ENCODE measurements at places on chromosomes 5 and 9.

- no peak for DNase-seq
Observed at GRCh38 chr5:11511878-11512277, 392.4 kb downstream of the CTNND2 start.

DNA sequence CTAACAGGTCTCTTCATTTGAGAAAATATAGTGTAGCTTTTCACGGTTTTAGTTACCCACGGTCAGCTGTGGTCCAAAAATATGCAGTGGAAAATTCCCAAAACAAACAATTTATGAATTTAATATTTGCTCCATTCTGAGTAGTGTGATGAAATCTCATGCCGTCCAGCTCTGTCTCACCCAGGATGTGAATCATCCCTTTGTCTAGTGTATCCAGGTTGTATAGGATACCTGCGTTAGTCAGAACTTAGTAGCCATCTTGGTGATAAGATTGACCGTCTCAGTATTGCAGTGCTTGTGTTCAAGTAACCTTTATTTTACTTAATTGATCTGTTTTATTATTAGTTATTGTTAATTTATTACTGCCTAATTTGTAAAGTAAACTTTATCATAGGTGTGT, 41.1 kb downstream of the NDUFS4 start:
- DNase-seq = no peak

DNA sequence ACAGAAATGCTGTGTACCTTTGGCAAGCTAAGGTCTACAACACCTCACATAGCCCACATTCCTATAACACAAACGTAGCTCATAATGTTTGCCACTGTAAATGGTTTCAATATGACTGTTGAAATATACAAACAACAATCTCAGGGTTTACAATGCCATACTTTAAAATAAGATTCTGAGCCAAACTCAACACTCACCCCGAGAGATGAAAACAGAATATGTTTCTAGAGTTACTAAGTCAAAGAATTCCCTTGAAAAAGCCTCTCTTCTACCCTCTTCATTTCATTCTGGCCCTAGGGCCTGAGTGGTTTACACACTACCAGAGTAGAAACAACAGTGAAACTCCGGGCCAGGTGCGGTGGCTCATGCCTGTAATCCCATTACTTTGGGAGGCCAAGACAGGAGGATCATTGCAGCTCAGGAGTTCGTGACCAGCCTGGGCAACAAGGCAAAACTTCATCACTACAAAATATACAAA, 72.6 kb downstream of the MYO10 start:
- DNase-seq = no peak

DNA sequence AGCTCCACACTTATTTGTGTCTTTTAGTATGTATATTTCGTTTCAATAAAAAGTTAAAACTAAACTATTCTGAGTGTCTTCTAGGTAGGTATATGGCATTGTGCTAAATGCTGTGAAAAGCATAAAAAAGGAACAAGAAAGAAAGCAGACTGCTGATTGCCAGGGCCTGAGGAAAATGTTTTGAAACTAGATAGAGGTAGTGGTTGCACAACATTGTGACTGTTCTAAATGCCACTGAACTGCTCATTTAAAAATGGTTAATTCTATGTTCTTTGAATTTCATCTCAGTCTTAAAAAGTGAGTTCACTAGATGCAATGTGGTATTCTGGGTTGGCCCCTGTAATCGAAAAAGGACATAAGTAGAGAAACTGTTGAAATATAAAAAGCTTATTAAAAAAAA, 2.6 kb upstream of the ALAD start:
- no peak for DNase-seq

DNA sequence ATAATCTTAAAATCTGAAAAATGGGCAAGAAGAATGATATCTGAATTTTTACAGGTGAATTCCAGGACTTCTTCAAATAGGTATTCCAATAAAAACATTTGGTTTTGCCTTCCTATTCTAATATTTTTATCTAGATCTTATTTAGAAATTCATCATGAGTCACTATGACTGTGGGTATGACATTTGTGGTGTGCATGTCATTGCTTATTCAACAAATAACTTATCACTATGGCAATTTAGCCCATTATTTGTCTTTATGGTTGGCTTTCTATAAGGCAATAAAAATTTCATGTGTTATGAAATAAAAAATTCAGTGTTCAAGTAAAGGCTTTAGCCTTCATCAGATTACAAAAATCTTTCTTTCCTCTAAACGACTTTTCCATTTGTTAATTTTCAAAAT, 1139.6 kb upstream of the NUDT12 start:
- no peak for DNase-seq

- no peak for DNase-seq
Observed at GRCh38 chr5:79703381-79703645, 13.7 kb downstream of the CMYA5 start.

GRCh38 chr5:103436656-103437055, 125.9 kb downstream of the NUDT12 start:
- DNase-seq = no peak

DNA sequence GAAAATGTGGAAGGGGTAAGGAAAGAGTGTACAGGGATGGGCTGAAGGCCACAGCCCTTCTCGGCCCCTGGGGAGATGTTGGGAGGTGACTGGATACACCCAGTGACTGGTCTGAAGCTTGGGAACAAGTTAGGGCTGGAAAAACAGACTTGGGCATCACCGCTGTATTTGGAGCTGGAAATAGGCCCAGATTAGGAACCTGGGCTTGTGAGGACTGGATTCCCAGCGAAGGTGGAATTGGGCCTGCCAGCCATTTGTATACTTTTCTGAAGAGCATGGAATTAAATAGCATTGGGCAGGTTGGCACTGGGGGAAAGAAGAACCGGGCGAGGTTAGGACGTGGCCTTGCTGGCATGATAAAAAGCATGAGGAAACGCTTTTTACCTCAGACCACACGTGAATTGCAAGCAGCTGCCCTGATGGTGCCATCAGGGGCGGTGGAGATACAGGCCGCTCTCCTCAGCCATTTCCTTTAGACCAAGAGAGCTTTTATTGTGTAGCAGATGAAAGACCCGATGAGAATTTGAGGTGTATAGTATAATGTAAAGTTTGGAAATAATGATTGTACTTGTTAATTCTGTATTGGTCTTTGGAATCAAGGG, 37.8 kb downstream of the OTULIN start:
- DNase-seq = no peak

GRCh38 chr5:152052470-152052869, 127.8 kb upstream of the GLRA1 start:
- no peak for DNase-seq

DNA sequence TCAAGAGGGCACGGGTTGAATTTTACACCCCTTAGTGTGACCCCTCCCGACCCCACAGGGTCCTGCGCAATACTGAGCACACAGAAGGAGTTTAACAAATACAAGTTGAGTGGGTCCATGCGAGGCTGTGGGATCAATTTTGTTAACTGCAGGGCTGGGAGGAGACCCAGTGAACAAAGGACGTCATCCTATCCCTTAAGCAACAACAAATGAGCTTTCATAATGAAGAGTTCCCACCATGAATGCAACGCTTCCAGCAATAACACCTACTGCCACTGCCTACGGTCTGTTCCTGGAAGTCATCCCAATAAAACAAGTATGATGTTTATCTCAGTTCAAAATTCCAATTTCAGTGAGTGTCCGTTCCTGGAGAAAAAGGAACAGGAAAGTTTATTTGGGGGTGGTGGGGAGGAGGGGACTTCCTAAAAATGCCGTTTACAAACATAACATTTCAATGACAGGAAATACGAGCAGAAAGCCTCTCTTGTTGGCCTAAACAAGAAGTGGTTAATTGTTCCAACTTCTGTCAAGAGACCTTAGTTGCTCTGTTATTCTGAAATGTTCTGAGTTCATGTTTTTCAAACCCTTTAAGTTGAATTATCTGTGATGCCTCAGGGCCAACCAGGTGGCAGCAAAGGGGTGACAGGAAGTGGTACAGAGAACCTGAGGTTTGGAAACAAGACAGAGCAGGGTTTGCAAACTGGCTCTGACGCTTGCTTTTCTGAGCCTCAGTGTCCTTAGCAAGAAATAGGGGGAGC, 65.8 kb upstream of the PLPP6 start:
- DNase-seq = no peak

- no peak for DNase-seq
Observed at GRCh38 chr9:91001146-91001611, 199.6 kb downstream of the SYK start.

DNA sequence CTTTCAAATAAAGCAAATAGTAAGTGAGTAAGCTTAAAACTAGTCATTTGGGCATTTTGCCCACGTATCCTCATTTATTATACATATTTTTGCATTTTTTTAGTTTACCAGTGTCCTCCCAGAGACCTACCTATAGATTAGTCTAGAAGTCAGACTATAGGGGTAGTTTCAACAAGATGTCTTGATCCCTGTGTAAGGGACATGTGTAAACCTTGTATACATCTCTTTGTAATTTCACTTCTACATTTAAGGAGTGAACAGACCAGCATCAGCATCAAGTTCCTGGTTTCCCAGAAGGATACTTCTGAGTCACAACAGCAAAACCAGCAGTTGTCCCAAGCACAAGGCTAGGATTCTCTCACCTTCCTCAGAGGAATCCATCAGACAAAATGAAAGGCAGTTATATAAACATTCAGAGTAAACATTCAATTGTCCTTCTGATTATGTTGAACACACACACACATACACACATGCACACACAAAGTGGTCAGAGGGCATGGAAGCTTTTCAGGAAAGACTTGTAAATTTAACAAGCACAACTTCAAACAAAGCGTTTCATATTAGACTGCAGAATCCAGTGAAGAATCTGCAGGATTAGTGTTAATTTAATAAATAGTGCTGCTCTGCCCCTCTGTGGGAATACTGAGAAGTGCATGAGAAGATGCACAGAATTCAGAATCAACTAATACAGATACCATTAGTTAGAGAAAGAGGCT, 55.4 kb downstream of the HINT1 start:
- no peak for DNase-seq

GRCh38 chr9:90259311-90260246, 383.0 kb downstream of the DIRAS2 start:
- DNase-seq = no peak

DNA sequence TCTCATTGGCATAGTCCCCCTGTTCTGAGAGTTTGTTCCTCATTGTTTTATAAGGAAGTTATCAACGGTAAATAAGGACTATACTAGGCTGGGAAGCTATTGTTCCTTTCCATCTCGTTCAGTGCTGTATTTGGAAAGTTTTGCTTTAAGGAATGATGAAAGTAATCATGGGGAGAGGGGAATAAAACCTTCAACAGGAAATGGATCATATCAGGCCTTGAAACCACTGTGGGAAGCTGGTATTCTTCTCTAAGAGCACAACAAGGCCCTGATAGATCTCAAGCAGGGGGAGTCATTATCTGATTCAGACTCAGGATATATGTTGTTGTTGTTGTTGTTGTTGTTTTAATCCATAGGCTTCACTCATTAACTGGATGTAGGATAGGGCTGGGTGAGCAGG, 474.5 kb downstream of the ENC1 start:
- DNase-seq = no peak

GRCh38 chr5:164708831-164709230, 1203.4 kb downstream of the MAT2B start:
- no peak for DNase-seq

- no peak for DNase-seq
Observed at GRCh38 chr5:176682016-176682531, 34.8 kb downstream of the TSPAN17 start.

GRCh38 chr5:10519729-10520128, 44.1 kb upstream of the ANKRD33B start:
- DNase-seq = no peak

DNA sequence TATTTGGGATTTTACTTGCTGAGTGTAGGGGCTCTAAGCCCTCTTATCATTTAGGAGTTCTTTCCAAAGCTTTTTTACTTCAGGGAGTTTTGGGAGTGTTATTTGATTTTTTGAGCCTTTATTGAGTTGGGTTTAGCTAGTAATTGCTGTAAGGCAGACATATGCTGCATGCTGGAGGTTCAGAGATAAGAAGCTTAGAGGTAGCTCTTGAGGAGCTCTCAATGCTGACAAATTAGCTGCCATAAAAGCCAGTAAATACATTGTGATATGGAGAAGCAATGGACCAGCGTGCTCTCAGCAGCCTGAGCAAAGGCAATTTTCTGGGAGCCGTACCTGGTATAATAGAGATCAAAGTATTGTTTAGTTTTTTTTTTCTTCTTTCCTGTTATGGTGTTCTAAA, 11.6 kb downstream of the ARHGEF28 start:
- DNase-seq = no peak

GRCh38 chr5:52013523-52013922, 630.3 kb downstream of the ISL1 start:
- DNase-seq = no peak

GRCh38 chr5:113161806-113162205, 185.2 kb downstream of the DCP2 start:
- DNase-seq = no peak

DNA sequence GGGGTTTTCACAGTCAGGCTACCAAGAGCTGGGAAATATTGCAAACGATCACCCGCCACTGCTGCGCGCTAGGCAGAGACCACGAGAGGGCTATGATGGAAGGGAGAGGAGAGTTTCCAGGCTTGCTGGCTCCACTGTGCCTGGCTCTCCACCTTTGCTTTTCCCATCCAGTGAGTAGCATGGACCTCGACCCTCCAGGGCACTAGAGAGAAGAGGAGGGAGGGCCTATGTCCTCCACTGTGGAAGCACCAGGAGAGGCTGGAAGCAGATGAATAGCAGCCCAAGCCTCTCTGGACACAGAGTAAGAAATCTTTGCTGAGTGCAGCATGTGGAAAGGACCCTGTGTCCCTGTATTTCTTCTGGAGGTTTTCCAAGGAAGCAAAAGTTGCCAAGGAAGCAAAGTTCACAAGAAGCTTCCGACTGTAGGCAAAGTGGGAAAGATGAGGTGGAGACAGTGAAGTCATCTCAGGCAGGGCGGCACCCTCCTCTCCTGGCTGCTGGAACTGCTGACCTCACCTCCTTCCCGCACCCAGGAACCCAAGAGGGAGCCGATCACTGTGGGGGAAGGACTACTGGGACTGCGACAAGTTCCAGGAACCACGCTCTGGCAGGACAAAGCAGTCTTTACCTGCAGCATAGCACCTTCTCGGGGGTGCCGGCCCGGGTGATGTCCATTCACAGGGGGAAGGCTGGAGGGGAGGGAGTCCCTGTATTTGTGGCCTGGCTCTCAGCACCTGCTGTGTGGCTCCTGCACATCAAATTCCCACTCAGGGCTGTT, 79.6 kb downstream of the CSNK1A1 start:
- no peak for DNase-seq

GRCh38 chr5:119078071-119078846, 7.4 kb downstream of the DMXL1 start:
- DNase-seq = no peak

DNA sequence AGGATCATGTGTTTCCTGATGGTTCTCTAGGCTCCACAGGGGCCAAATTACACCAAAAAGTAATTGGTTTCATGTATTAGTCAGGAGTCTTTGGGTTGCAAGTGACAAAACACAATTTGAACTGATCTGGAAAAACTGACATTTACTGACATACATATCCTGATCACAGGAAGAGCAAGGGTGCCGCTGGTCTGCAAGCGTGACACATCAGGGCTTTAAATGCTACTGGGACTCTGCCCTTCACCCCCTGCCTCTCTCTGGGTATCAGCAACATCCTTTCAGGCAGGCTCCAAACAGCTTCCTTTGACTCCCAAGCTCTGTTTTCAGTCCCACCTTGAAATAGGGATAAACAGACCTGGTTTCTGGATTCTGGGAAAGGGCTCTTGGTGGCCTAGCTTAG, 197.5 kb downstream of the PALM2AKAP2 start:
- no peak for DNase-seq
